K562 (cell line): ENCODE measurements at places on chromosomes 5 and 9. TPM values are rescaled to one million over a fixed set of nuclear protein-coding genes. Genes with fewer than 3 reads are reported as not detected.

DNA sequence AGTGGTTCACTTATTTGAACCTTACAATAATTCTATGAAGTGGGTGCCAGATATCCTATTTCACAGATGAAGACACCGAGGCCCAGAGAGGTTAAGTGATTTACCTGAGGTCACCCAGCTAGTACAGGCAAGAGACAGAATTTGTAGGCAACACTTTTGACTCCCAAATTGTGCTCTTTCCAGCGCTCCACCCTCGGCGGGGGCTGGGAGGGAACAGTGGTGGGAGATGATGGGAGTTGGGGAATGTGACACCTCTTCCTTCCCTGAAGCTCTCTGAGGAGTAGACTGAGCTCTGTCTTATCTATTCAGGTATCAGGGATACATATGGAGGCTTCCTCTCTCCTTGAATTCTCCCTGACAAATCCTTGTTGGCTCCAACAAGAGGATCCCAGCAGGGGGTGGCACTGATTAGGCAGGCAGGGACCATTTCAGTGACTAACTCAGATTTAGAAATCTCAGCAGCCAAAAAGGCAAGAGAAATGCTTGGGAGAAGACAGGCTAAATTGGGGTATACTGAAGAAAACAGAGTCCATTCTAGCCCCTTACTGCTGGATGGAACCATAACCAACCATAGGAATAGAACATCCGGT lies 95.8 kb upstream of the PANK3 start:
- DNase-seq, result no peak
- no peaks in the 10 kb centered on the region for H3K36me3 ChIP-seq
- no peaks in the 10 kb centered on the region for H3K4me1 ChIP-seq
- no peak overlapping the region for H3K27ac ChIP-seq

DNA sequence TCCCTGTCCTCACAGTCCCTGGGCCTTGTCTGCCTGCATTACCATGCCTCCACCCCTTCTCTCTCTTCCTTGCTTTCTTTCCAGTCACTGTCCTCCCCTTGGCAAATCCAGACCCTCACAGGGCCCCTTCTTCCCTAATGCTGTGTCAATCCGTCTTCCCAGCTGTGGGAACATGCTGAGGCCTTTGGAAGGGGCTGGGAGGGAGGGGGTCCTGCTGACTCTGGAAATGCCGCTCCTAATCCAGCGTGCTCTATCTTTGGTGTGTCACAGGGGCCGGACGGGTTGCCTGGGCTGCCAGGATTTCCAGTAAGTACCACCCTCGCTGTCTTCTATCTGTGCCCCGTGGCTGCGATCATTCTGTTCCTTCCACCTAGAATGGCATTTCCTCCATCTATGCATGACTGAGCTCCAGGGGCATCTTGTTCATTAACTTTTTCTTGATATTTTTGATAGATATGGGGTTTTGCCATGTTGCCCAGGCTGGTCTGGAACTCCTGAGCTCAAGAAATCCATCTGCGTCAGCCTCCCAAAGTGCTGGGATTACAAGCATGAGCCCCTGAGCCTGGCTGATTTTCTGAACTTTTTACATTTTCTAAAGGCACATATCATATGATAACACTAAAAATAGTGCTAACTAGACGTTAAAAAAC lies 64.5 kb upstream of the TGFBR1 start:
- no peak for DNase-seq
- no peaks in the 10 kb centered on the region for H3K36me3 ChIP-seq
- no peaks in the 10 kb centered on the region for H3K27me3 ChIP-seq

- no peaks in the 10 kb centered on the region for H3K4me1 ChIP-seq
- H3K27me3 ChIP-seq, result no peaks in the 10 kb centered on the region
- no peaks in the 10 kb centered on the region for H3K36me3 ChIP-seq
- H3K27ac ChIP-seq, result no peak overlapping the region
Measured at GRCh38 chr5:111299067-111299481, 74.9 kb downstream of the CAMK4 start.

DNA sequence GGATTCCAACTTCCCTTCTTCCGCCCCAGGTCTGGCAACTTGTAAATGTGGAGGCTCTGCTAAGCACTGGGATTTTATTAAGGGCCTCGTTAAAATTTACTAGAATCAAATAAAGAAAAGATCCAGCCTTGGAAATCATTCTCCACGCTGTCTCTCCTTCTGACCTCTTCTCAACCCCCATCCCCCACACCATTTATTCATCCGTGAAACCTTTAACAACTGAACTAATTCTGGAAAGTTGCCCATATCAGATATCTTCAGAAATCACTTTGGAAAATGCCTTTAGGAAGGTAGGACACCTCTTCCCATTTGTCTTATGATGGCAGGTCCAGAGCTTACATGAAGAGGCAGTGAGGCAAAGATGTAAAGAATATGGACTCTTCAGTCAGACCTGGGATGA lies 288.5 kb downstream of the SLIT3 start:
- no peak for DNase-seq
- H3K4me3 ChIP-seq, result no peak overlapping the region
- H3K27ac ChIP-seq, result no peak overlapping the region
- peaks cover 9% of the 10 kb centered on the region for H3K27me3 ChIP-seq
- no peaks in the 10 kb centered on the region for H3K36me3 ChIP-seq

- no peak for DNase-seq
- H3K4me3 ChIP-seq, result no peak overlapping the region
Measured at GRCh38 chr5:105638437-105638836, 2032.3 kb downstream of the EFNA5 start.

DNA sequence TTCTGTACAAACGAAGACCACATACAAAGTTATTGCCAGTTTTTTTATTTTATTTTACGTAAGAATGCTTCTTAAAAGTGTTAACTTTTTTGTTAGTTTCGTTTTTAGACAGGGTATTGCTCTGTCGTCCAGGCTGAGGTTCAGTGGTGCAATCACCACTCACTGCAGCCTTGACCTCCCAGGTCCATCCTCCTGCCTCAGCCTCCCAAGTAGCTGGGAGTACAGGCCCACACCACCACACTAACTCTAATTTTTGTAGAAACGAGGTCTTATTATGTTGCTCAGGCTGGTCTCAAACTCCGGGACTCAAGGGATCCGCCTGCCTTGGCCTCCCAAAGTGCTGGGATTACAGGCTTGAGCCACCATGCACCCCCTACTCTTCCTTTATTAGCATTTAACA lies 2.3 kb upstream of the DNAJA1 start:
- peaks cover 14% of the 10 kb centered on the region; the same call in 2 of the 3 replicates for H3K4me1 ChIP-seq
- peak overlapping the region; percentile 41; the same call in 2 of the 3 replicates for H3K27ac ChIP-seq
- H3K4me3 ChIP-seq, result no peak overlapping the region; the same call in 1 of the 2 replicates
- peaks cover 65% of the 10 kb centered on the region for H3K36me3 ChIP-seq
- H3K27me3 ChIP-seq, result no peaks in the 10 kb centered on the region

GRCh38 chr9:136881691-136882108 lies 4.6 kb upstream of the TRAF2 start:
- H3K36me3 ChIP-seq, result peaks cover 6% of the 10 kb centered on the region; the same call in 1 of the 3 replicates
- peaks cover 47% of the 10 kb centered on the region for H3K4me1 ChIP-seq

The MYORG gene
- 0.82 and 1.1 TPM in 2 replicates for total RNA-seq

The SV2C gene
- not detected in 2 replicates for total RNA-seq
